AML-193 (cell line): ENCODE measurements at places on chromosomes 6 and 20.

DNA sequence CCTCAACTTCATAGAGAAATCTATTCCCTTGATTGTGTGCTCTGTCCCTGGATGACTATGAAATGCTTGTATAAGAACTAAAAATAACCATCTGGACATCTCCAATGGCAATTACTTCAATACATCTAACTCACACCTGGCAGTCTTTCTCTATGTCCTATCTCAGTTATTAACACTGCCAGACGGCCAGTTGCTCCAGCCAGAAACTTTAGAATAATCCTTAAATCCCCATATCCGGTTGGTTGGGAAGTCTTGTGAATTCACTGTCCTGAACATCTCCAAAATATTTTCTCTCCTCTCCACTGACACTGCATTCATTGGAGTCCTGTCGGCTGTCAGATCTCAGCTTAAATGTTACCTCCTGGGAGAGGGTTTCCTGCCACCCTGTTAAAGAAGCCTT, 12.2 kb upstream of the LAMA2 start:
- no peak for DNase-seq

- DNase-seq: peak; percentile 5
These were observed 9.0 kb downstream of the CST9 start for GRCh38 chr20:23596579-23597250.

DNA sequence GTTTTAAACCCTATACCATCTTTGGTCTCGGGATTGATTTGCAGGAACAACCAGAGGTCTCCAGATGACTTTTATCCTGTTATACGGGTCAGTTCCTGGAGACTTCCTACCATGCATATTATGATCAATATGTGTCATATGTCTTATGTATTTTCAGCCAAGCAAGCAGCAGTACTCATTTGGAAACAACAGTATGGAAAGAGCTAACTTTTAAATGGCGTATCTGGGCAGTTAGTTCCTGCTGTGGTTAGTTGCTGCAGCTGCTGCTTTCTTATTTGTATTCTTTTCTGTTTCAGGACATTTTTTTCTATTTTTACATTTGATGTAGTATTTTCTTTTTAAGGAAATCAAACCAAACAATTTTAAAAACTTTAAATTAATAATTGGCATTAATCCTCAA, 207.5 kb downstream of the MANEA start:
- no peak for DNase-seq

GRCh38 chr20:9439806-9440205, 74.6 kb upstream of the LAMP5 start:
- no peak for DNase-seq

- no peak for DNase-seq
These were observed 15.8 kb downstream of the CAGE1 start for GRCh38 chr6:7373739-7374138.

DNA sequence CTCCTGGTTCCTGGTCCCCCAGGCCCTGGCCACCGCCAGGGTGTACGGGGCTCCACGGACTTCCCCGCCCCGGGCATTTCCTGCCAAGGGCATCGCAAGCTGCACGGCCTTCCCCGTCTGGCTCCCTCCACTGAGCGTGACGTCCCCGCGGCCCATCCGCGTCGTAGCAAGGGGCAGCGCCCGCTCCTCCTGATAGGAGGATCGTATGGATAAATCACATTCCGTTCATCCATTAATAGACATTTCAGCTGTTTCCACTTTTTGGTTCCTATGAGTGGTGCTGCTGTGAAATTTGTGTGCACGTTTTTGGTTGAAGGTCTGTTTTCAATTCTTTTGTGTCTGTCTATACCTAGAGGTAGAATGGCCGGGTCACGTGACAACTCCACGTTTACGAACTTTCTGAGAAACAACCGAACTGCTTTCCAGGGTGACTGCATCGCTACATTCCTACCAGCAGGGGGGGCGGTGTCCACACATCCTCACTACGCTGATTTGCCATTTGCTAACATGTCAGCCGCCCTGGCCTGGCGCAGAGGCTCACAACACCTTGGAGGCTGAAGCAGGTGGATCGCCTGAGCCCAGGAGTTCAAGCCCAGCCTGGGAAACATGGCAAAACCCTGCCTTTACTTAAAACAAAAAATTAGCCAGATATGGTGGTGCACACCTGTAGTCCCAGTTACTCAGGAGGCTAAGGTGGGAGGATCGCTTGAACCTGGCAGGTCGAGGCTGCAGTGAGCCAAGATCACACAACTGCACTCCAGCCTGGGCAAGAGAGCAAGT, 37.7 kb downstream of the KCNQ2 start:
- DNase-seq: peak; percentile 43

DNA sequence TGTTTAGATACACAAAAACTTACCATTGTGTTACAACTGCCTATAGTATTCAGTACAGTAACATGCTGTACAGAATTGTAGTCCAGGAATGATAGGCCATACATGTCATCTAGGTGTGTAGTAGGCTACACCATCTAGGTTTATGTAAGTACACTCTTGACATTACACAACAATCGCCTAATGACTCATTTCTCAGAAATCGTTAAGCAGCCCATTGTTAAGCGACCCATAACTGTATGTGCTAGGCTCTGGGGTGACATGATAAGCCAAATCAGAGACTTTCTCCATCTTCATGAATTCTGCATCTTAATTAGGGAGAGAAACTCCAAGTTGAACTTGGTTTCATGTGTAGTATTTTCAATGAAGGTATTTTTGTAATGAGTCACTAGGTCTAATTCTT, 17.2 kb downstream of the STK35 start:
- DNase-seq: no peak

DNA sequence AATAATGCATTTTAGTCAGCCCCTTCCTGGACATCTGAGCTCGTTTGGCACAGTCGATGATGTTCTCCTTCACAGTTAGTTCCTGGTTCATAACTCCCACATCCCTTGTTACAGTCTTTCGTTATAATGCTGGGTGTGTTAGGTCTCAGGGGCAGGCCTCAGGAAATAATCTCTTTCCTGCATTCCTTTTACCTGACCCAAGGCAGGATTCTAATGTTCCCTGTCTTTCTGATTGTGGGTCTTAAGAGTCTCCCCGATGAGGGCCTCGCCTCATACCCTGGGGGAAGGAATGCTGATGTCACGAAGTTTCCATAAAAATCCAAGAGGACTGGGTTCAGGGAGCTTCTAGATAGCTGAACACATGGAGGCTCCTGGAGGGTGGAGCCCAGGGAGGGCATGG, 104.0 kb upstream of the CARMIL1 start:
- no peak for DNase-seq

DNA sequence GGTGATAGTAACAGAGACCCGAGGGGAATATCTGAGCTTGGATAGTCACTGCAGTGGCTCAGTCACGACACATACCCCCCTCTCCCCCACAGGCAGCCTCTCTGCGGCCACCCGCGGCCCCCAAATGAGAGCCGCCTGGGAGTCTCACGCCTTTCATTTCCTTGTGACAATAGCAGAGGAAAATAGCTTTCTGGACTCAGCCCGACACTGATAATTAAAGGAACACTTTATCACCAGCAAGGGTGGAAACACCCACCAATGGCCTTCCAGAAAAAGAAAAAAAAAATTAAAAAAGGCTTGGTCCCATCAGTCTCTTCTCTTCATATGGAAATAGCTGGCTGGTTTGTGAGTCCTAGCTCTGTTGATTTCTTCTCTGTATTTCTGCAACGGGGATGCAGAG, 35.1 kb upstream of the KCNG1 start:
- DNase-seq: no peak

- DNase-seq: peak; percentile 52
These were observed 25.1 kb downstream of the MYBL2 start for GRCh38 chr20:43691928-43692524.

GRCh38 chr6:100057941-100058340, 63.9 kb upstream of the MCHR2 start:
- DNase-seq: no peak

DNA sequence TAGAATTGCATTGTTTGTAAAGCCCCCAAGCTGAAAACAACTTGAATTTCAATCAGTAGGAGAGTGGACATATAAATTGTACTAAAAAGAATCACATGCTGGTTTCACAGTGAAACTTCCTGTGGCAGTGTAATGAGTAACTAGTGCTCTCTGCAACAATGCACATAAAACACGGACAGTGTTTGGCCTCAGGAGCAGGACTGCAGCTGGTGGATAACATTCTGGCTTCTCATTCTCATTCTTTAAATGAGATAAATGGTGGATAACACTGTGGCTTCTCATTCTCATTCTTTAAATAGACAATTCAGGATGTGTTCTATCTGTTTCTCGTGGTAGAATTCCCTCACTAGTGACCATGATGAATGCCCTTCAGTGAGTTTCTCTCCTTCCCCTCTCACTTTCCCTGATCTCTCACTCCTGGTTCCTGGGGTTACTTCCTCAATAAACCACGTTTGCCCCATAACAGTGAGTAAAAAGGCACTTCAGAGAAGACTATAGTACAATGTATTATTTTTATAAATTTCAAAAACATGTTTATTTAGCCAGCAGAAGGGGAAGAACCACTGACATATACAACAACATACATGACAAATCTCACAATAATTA, 59.9 kb downstream of the SLC22A2 start:
- no peak for DNase-seq

- no peak for DNase-seq
These were observed 222.4 kb downstream of the CBLN4 start for GRCh38 chr20:55782912-55783253.

DNA sequence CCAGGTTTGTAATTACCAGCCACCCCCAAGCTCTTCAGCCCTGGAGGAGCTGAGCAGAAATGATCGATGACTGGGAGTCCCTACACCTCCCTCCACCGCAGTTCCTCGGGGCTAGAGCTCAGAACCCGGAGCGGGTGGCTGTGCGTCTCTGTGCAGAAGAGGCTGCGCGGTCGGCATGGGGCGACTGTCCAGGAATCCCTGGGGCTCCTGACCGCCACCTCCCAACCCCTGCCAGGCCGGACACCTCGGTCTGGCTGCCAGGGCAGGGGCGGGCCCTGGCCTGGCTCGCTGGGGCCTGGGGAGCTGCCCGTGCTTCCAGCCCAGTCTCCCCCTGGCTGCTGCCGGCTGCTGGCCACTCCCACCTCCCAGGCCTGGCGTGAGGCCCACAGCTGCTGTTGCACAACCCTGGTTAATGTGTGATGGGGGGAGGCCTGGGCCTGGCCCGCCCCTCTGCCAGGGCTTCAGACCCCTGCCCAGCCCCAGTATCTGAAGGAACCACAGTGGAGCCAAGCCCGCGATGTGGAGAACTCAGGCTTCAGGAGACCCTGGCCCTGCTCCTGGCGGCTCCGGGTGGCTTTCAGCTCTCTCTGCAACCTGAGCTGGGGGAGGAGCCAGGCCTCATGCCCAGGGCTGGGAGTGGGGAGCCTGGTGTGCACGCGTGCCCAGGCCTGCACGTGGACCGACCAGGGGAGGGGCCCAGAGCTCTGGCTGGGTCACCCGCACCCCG, 1.2 kb downstream of the SLC2A4RG start:
- DNase-seq: peak; percentile 70

DNA sequence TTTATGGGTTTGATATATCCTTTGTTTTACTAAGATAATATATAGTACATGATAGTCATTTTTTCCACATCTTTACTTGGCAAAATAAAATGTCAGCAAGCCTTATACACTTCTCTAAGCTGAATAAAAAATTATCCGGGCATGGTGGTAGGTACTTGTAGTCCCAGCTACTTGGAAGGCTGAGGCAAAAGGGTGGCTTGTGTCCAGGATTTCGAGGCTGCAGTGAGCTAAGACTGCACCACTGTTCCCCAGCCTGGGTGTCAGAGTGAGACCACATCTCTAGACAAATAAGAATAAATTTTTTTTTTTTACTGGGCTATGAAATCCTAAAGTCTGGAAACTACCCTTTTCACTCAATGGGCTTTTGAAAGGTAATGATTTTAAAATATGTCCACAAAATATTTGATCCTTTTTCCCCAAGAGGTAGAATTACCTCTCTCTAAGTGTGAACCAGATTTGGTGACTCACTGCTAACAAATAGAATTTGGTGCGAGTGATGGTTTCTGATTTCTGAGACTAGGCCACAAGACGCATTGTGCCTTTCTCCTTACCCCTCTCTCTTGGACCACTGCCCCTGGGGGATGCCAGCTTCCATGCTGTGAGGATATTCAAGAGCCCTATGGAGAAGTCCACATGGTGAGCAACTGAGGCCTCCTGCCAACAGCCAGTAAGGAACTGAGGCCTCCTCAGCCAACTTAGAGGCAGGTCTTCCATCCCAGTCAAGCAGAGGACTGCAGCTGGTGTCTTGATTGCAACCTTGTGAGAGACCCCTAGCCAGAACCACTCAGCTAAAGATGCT, 84.2 kb upstream of the ZNFX1 start:
- DNase-seq: no peak

- DNase-seq: peak; percentile 11
These were observed 197.4 kb upstream of the KCNG1 start for GRCh38 chr20:51220293-51220706.

- no peak for DNase-seq
These were observed 214.5 kb upstream of the TENT5A start for GRCh38 chr6:81966968-81967367.

DNA sequence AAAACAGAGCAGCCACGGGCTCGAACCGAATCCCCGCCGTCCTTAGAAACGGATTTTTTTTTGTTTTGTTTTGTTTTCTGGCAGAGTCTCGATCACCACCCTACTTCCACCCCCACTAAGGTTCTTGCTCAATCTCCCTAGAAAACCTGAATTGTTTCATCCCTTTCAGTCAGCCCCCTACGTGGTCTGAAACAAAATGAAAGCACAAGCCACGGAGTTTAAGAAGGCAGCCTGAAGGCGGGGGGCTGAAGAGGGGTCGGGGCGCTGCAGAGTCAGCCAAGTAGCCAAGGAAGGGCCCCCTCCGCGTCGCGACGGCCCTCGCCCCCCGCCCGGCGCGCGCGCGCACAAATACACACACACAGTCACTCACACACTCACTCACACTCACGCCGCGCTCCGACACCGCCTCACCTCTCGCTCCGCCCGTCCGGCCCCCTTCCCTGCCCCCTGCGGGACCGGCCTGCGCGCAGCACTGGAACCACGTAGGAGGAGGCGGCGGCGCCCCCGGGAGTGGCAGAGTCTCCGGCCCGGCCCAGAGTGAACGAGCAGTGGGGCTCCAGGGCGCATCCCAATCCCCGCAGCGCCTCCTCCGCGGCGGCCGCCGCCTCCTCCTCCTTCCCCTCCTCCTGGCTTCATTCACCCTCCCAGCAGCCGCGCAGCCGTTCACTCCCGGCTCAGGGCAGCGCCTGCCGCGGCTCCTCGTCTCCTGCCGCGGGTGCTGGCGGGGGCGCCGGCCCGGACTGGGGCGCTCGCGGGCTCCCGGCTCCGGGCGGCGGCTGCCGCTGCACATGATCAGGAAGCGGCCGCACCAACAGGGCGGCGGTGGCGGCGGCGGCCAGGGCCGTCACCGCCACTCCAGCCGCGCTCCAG, 1.4 kb downstream of the ATXN1 start:
- peak; percentile 75 for DNase-seq

DNA sequence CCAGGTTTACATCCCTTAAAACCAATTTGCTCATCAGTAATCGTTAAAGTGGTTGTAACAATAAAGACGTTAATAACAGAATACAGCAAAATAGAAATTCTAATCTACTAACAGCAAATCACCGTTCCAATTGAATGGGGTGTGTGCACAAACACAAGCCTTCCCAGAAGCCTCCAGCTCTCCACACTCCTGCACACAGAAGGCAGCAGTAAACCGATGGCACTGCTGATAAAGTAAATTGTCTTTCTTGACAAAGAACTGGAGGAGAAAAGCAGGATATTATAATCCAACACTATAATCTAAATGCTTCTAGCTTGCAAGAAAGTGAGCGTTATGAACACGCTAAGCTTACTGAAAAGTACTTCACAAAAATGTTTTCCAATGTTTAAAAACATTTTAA, 7.0 kb downstream of the ZNF217 start:
- no peak for DNase-seq
